H1 (cell line): ENCODE measurements at places on chromosomes 2 and 18. TPM values are rescaled to one million over a fixed set of nuclear protein-coding genes. Genes with fewer than 3 reads are reported as not detected.

DNA sequence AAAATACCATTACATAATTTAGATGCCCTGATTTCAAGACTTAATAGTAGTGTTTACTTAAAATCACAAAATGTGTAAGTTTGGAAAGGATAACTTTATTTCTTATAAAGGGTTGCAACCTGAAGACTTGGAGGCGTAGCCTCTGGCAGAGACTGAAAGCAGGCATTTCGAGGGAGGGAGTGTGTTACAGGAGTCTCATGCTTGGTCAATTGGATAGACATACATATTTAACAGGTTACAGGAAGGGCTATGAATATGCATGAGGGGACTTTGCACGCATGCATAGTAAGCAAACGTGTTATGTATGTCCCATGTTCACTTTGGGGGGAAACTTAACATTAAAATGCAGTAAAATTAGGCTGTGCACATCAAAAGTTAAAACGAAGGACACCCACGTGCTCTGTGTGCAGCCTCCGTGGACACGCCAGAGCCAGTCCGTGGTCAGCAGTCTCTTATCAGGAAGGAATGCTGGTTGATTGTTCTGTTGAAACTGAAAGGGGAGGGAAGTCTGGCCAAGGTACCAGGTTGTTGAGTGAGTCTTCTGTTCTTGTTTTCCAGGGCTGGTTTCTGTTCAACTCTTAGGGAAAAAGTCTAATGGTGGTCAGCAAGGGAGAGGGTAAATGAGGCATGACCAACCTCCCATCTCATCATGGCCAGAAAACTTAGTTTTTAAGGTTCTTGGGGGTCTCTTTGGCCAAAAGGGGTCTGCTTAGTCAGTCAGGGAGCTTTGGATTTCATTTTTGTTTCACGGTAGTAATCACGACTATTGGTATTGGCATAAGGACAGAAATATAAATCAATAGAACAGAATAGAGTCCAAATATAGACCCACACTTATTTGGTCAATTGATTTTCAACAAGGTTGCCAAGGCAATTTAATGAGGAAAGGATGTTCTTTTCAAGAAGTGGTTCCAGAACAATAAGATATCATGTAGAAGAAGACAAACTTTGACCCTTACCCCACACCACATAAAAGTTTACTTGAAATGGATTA lies 121.9 kb downstream of the MCFD2 start:
- H3K36me3 ChIP-seq = no peaks in the 10 kb centered on the region
- no peak overlapping the region for H3K27ac ChIP-seq
- DNase-seq = peak; percentile 11
- no peaks in the 10 kb centered on the region for H3K4me1 ChIP-seq
- H3K27me3 ChIP-seq = no peaks in the 10 kb centered on the region
- no peak overlapping the region for H3K4me3 ChIP-seq

GRCh38 chr2:122703676-122704075 lies 948.2 kb downstream of the TSN start:
- no peaks in the 10 kb centered on the region for H3K27me3 ChIP-seq
- DNase-seq = no peak
- no peak overlapping the region for H3K27ac ChIP-seq
- H3K4me1 ChIP-seq = no peaks in the 10 kb centered on the region

DNA sequence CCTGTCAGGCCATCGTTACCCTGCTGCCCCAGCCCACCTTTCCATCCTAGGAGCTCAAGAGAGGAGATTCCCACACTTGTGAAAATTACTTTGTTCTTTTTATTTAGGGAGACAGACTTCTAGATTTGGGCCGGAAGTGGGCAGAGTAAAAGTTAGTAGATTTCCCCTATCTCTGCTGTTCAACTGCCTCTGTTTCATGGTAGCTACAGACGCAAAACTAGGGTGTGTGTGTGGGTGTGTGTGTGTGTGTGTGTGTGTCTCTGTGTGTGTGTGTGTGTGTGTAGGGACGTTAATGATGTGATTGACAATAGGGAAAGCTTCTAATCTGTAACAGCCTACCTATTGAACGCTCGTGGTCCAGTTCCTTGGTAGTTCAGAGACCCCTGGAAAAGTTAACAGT lies 438 bp downstream of the PSMA8 start:
- peaks cover 4% of the 10 kb centered on the region for H3K4me1 ChIP-seq
- no peak overlapping the region for H3K27ac ChIP-seq
- no peaks in the 10 kb centered on the region for H3K36me3 ChIP-seq
- DNase-seq = no peak
- no peak overlapping the region for H3K4me3 ChIP-seq
- no peaks in the 10 kb centered on the region for H3K27me3 ChIP-seq

- no peak for DNase-seq
- H3K4me3 ChIP-seq = no peak overlapping the region
- peaks cover 37% of the 10 kb centered on the region for H3K4me1 ChIP-seq
- H3K27ac ChIP-seq = 0 out of 2 replicates have a peak overlapping the region, but pooled peaks have one; percentile 26
- H3K27me3 ChIP-seq = no peaks in the 10 kb centered on the region
- H3K36me3 ChIP-seq = peaks cover 2% of the 10 kb centered on the region; the same call in 1 of the 2 replicates
These were observed 16.3 kb downstream of the RAB12 start for GRCh38 chr18:8625461-8626092.

DNA sequence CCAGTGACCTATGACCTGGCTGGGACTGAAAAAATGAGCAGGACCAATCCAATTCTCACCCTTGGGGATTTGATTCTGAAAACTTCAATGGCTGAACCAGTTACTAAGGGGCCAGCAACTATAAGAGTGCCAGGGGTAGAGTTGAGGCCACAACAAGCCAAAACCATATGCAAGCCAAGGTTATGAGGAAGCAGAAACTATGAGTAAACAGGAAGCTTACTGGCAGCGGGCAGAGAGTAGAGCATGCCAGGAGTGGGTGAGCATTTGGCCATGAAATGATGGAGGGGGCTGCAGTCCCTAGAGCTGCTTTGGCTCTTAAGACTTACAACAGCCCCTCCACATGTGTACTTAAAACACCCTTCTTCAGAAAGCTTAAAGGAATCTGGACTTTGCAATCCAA lies 82.4 kb downstream of the RBMS1 start:
- peaks cover under 1% of the 10 kb centered on the region; the same call in 1 of the 2 replicates for H3K4me1 ChIP-seq
- no peak for DNase-seq
- H3K36me3 ChIP-seq = no peaks in the 10 kb centered on the region
- H3K27me3 ChIP-seq = peaks cover 2% of the 10 kb centered on the region; the same call in 1 of the 2 replicates
- no peak overlapping the region for H3K4me3 ChIP-seq
- no peak overlapping the region for H3K27ac ChIP-seq

GRCh38 chr2:120236316-120236715 lies 13.1 kb upstream of the TMEM185B start:
- no peaks in the 10 kb centered on the region for H3K36me3 ChIP-seq
- no peaks in the 10 kb centered on the region for H3K27me3 ChIP-seq
- peaks cover 4% of the 10 kb centered on the region for H3K4me1 ChIP-seq
- no peak overlapping the region for H3K27ac ChIP-seq
- H3K4me3 ChIP-seq = no peak overlapping the region
- no peak for DNase-seq

- peaks cover 2% of the 10 kb centered on the region for H3K27me3 ChIP-seq
- no peak overlapping the region for H3K27ac ChIP-seq
- H3K36me3 ChIP-seq = no peaks in the 10 kb centered on the region
- DNase-seq = no peak
These were observed 2.3 kb downstream of the TM4SF20 start for GRCh38 chr2:227376656-227377396.

DNA sequence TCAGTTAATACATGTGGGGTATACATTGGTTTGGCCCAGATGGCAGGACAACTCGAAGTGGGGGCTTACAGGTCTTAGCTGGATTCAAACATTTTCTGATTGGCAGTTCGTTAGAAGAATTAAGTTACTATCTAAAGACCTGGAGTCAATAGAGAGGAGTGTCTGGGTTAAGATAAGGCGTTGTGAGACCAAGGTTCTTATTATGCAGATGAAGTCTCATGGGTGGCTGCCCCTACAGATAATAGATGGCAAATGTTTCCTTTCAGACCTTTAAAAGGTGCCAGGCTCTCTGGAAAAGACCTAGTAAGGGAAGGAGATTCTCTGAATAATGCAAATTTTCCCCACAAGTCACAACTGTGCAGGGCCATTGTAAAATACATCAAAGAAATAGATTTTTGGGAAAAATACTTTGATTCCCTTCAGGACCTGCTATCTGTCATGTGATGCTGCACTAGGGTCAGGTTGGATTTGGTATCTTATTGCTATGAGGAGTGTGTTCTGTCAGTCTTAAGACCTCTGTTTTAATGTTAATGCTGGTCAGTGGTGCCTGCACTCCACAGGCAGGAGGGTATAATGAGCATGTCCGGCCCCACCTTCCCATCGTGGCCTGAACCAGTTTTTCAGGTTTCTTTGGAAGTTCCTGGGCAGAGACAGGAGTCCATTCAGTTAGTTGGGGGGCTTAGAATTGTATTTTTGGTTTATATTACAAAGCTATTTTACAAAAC lies 14.3 kb upstream of the MC5R start:
- H3K27ac ChIP-seq = peak overlapping the region; percentile 71; the same call in 1 of the 2 replicates
- H3K27me3 ChIP-seq = no peaks in the 10 kb centered on the region
- no peak overlapping the region for H3K4me3 ChIP-seq
- no peak for DNase-seq
- H3K36me3 ChIP-seq = no peaks in the 10 kb centered on the region
- H3K4me1 ChIP-seq = peaks cover 27% of the 10 kb centered on the region

GRCh38 chr18:5296706-5297320 lies 1.3 kb upstream of the ZBTB14 start:
- DNase-seq = peak; percentile 84
- H3K27ac ChIP-seq = peak overlapping the region; percentile 51; the same call in 1 of the 2 replicates
- H3K4me3 ChIP-seq = peak overlapping the region; percentile 70
- peaks cover 16% of the 10 kb centered on the region for H3K27me3 ChIP-seq
- H3K36me3 ChIP-seq = 0 out of 2 replicates have a peak, but pooled peaks cover 2% of the 10 kb centered on the region

DNA sequence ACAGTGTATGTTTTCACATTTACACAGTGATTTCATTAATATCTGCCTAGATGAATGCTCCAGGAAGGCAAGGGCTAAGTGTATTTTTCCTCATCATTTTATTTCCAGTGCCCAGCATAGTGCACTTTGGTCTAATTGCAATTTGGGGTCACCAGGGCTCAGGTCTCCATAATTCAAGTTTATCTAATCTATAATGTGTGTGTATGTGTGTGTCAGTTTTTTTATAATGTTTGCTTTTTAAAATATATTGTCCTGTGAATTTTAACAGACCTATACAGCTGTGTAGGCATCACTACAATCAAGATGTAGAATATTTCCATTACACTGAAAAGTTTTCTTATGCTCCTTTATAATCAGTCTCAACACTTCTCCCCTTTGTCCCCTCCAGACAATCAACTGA lies 620.4 kb downstream of the STK39 start:
- no peak overlapping the region for H3K27ac ChIP-seq
- no peaks in the 10 kb centered on the region for H3K36me3 ChIP-seq
- no peaks in the 10 kb centered on the region for H3K4me1 ChIP-seq
- H3K27me3 ChIP-seq = no peaks in the 10 kb centered on the region
- H3K4me3 ChIP-seq = no peak overlapping the region

GRCh38 chr2:48016225-48017019 lies 110.1 kb upstream of the FBXO11 start:
- H3K4me3 ChIP-seq = no peak overlapping the region
- no peaks in the 10 kb centered on the region for H3K27me3 ChIP-seq
- no peaks in the 10 kb centered on the region for H3K36me3 ChIP-seq
- DNase-seq = no peak
- no peaks in the 10 kb centered on the region for H3K4me1 ChIP-seq

DNA sequence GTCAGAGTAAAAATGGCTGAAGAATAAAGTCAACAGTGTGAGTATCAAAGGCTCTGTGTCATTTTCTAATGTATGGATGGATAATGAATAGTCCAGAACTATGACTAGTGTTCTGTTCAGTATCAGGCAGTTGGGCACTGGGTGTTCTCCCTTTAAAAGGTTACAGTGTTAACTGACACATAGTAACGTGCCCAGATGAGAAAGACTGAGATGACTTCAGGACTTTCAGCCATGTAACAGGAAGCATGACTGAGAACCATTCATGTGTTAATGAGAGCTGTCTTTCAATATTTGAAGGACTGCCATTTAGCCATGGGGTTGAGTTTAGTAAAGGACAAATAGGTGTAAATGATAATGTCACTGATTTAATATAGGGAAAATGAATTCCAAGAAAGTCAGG lies 187.1 kb downstream of the GULP1 start:
- H3K27me3 ChIP-seq = no peaks in the 10 kb centered on the region
- H3K27ac ChIP-seq = no peak overlapping the region
- H3K4me3 ChIP-seq = no peak overlapping the region
- no peaks in the 10 kb centered on the region for H3K4me1 ChIP-seq
- no peaks in the 10 kb centered on the region for H3K36me3 ChIP-seq

GRCh38 chr2:32947484-32948143 lies 861 bp downstream of the LTBP1 start:
- H3K4me3 ChIP-seq = peak overlapping the region; percentile 50
- H3K27ac ChIP-seq = no peak overlapping the region; the same call in 1 of the 2 replicates
- peak; percentile 74 for DNase-seq
- H3K36me3 ChIP-seq = no peaks in the 10 kb centered on the region
- H3K4me1 ChIP-seq = peaks cover 5% of the 10 kb centered on the region

DNA sequence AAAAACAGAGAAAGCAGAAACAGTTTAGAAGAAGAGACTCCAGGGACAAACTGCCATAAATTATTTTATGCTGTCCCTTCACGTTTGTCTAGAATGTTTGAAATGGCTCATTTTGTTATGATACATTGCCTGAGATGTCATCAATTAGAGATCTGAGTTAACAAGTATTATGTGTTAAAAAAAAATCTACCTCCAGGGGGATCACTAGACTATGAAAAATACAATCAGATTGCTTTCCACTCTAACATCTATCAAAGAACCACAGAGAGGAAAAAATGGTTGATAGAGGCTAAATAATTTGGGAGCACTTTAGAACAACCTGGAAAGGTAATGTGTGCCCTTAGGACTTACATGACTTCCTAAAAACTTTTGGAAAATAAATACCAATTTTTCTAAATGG lies 103.8 kb upstream of the CCDC150 start:
- H3K4me3 ChIP-seq = no peak overlapping the region
- DNase-seq = no peak
- no peaks in the 10 kb centered on the region for H3K27me3 ChIP-seq
- H3K36me3 ChIP-seq = no peaks in the 10 kb centered on the region
- H3K4me1 ChIP-seq = no peaks in the 10 kb centered on the region
- H3K27ac ChIP-seq = no peak overlapping the region

DNA sequence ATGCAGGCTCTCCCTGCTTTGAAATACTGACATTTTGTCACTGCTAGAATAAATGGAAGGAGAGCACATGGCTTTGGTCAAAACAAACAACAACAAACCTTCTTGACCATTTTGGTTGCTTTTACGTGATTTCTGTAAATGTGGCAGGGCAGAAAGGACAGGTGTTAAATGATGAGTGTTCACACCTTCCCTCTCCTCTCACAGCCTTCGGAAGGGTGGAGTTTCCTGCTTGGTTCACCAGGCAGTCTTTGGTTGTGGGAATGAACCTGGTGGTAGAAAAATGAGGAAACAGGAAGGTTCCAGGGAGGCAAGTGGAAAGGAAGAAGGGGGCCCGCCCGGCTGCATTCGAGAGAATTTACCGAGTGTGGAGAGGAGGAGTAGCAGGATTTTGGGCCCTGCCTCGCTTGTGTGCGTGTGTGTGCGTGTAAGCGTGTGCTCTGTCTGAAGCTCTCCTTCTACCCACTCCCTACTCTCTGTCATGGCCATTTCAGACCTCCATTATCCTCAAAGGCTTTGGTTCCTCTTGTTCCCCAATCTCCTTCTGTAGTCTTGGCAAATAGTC lies 23.7 kb upstream of the SPP2 start:
- H3K27me3 ChIP-seq = no peaks in the 10 kb centered on the region
- H3K4me1 ChIP-seq = no peaks in the 10 kb centered on the region
- no peak overlapping the region for H3K4me3 ChIP-seq
- no peaks in the 10 kb centered on the region for H3K36me3 ChIP-seq
- no peak for DNase-seq

- no peak overlapping the region for H3K27ac ChIP-seq
- DNase-seq = no peak
- no peaks in the 10 kb centered on the region for H3K27me3 ChIP-seq
- H3K4me3 ChIP-seq = no peak overlapping the region
These were observed 40.5 kb downstream of the PREPL start for GRCh38 chr2:44320832-44321231.

ASXL3 gene
- 1.3 TPM in 2 replicates for total RNA-seq

LRRTM1 gene
- total RNA-seq = 1.1 and 1.4 TPM in 2 replicates

SERPINB11 gene
- total RNA-seq = not detected in 2 replicates

GULP1 gene
- 130 and 139 TPM in 2 replicates for total RNA-seq
